BJ (cell line): ENCODE measurements at places on chromosomes 16 and 17.

GRCh38 chr16:67862623-67863583 lies 9.9 kb upstream of the EDC4 start:
- no peak for DNase-seq

DNA sequence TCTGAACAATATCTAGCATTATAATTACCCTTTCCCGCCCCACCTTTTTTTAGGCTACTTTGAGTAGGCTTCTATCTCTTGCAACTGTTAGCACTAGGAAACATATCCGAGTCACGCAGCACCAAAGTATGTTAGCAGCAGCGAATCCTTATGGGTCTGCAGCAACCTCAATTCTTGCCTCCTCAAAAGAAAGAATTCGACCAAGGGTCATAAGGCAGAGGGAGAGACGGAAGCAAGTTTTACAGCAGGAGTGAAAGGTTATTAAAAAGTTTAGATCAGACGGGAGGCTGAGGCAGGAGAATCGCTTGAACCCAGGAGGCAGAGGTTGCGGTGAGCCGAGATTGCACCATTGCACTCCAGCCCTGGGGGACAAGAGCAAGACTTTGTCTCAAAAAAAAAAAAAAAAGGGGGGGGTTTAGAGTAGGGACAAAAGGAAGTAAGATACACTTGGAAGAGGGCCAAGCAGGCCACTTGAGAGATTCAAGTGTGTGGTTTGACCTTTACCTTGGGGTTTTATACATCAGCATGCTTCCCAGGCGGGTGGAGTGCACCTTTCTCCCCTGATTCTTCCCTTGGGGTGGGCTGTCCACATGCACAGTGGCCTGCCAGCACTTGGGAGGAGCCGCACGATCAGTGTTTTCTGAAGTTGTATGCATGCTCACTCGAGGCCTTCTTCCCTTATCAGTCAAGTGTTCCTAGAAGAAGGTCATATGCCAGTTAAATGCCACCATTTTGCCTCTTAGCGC lies 67.7 kb downstream of the HLF start:
- DNase-seq, result no peak

GRCh38 chr17:9218064-9218635 lies 196.8 kb downstream of the NTN1 start:
- DNase-seq, result no peak

DNA sequence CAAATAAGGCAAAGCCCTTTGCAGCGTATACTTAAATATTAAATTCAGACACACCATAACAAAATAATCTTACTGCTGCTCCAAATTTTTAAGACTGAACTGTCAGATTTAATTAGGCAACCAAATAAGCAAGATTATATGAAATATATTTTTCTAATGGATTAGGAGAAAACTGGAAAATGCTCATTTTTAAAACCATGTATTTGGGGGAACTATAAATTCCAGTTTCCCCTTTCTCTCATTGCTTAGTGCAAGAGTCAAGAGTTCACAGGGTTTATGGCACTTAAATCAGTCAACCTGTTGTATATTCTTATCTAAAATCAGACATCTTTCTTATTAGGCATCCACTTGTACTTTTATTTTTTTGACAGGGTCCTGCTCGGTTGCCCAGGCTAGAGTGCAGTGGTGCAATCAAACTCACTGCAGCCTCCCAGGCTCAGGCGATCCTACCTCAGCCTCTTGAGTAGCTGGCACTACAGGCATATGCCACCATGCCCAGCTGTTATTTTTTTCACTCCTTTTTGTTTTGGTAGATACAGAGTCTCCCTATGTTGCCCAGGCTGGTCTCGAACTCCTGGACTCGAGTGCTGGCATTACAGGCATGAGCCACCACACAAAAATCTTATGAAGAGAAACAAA lies 2.1 kb upstream of the KANSL1 start:
- DNase-seq, result no peak

DNA sequence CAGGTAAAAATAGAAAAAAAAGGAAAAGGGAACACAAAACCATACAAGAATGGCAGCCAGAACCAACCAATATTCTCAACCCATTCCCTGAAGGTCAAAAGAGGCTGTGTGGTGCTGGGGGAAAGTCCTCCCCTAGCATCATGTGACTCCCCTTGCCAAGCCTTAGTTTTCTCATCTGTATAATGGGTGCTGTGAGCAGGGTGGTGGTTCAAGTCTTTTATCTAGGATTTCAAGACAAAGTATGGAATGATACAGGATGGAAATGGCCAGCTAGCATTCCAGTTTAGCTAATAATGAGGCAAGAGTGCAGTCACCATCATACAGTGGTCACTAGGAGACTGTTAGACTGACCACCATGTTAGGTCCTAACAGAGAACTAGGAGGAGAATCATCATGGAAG lies 20.7 kb downstream of the PSMB3 start:
- DNase-seq, result no peak

DNA sequence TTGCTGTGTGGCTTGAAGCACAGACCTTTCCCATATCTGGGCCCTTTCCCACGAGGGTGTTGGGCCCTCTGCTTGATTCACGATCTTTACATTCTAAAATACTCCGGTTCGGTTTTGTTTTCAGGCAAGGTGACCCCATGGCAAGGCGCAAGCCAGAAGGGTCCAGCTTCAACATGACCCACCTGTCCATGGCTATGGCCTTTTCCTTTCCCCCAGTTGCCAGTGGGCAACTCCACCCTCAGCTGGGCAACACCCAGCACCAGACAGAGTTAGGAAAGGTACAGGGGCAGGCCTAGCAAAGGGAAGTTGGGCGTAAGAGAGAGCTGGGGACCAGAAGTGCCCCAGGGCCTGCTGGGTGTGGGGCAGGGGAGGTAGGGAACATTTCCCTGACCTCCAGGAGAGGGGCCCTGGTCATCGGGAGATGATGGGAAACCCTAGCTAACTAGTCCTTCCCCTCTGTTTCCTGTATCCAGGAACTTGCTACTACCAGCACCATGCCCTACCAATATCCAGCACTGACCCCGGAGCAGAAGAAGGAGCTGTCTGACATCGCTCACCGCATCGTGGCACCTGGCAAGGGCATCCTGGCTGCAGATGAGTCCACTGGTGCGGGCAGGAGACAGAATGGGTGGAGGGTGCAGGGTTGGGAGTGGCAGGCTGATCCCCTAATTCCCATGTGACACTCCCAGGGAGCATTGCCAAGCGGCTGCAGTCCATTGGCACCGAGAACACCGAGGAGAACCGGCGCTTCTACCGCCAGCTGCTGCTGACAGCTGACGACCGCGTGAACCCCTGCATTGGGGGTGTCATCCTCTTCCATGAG lies 1.4 kb downstream of the ALDOA start:
- DNase-seq, result no peak

DNA sequence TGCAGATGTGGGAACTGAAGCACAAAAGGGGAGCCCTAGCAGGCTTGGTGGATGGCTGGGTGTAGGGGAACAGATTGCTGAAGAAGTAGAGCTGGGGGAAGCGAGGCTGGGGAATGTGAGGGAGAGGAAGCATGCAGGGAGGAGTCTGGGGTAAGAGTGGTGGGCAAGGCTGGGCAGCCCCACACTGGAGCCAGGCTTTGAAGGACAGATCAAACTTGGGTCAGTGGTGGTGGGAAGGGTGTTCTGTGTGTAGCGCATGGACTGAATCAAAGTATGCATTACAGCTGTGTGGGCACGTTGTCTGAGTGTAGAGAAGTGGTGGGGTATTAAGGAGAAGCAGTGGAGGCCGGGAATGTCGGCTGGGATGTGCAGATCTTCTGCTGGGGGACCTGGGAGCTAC lies 116.0 kb downstream of the CYLD start:
- DNase-seq, result no peak

GRCh38 chr17:44768505-44769142 lies 9.8 kb downstream of the ADAM11 start:
- DNase-seq, result no peak

DNA sequence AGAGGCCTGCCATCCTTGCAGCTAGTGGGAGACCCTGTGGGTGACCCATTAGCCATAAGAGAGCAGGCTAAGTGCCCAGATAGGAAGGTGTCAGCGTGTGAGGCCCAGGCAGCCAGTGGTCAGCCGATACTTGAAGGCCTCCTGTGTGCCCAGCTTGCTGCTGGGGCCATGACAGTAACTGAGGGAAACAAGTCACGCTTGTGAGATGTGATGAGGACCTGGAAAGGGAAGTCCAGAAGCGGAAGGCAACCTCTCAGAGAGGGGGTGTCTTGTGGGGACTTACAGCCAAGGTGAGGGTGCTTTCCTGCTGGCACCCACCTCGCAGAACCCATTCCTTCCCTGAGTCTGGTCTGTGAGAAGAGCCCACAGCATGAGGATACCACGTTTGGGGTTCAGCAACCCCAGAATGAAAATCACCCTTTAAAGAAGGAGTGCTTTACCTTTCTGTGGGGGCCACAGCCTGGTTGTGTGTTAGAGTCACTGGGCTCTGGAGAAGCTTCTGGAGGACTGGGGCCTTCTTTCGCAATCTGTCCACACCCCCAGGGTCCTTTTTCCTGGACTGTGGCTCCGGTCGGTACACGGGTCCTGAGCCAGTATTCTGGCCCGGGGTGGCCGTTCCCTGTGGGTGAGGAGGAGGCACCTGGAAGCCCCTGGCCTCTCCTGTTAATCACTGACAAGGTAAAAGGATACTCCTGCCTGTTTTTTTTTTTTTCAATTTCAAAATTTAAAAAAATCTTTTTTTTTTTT lies 53.9 kb downstream of the PLCG2 start:
- DNase-seq, result no peak

GRCh38 chr17:78053777-78054468 lies 74.6 kb downstream of the TMC6 start:
- no peak for DNase-seq

- no peak for DNase-seq
Measured at GRCh38 chr17:17018612-17019429, 23.4 kb upstream of the MPRIP start.

GRCh38 chr16:53955221-53955875 lies 251.4 kb downstream of the FTO start:
- DNase-seq, result no peak

GRCh38 chr17:12992676-12993075 lies 25.2 kb downstream of the ELAC2 start:
- DNase-seq, result no peak

- DNase-seq, result no peak
Measured at GRCh38 chr16:54282202-54282927, 4.2 kb downstream of the IRX3 start.

- DNase-seq, result no peak
Measured at GRCh38 chr17:64276961-64277505, 14.0 kb upstream of the TEX2 start.

DNA sequence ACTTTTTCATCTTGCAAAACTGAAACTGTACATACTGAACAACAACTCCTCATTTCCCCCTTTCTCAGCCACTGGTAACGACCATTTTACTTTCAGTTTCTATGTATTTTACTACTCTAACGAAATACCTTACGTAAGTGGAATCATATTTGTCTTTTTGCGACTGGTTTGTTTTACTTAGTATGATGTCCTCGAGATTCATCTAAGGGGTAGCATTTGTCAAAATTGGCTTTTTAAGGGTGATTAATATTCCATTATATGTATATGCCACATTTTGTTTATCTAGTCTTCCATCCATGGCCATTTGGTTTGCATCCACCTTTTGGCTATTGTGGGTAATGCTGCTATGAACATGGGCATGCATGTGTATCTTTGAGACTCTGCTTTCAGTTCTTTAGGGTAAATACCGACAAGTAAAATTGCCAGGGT lies 10.4 kb downstream of the KPNB1 start:
- no peak for DNase-seq

DNA sequence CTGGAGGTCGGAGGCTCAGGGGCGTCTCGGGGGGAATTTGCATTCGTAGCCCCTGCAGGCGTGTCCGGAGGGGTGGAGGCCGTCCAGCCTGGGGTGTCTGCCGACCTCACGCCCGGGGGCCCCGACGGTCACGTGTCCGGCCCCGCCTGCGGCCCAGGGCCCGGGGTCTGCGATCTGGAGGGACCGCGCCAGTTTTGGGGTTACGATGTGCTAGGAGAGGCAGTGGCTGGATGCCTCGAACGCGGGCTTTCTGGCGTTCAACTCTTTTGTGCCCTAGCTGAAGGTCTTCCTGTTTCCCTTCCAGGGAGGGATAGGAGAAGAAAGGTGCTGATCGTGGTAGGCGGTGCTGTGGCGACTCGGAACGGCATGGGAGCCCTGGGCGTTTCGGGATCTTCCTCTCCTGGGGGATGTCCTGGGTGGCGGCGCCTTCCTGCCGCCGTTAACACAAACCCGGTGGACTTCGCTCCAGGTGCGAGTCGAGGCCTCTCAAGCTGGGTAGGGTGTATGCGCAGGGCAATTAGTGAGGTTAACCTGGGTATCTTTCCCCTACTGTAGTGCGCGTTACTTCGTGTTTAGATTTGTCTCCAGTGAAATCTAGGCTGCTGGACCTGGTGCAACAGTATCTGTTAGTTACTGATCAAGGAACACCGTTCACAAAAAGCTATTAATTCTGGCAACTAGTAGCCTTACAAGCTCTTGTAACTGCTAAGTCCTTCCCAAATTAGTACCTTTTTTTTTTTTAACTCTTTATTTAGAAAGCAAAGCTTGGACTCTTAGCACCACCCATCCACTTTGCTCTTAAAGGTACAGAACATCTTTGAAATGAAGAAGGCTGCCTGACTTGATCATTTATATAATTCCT lies 1.3 kb downstream of the AKAP1 start:
- DNase-seq, result no peak

- no peak for DNase-seq
Measured at GRCh38 chr17:5068236-5068635, 10.0 kb upstream of the ZFP3 start.

- DNase-seq, result no peak
Measured at GRCh38 chr17:45021607-45022287, 29.7 kb downstream of the DCAKD start.

DNA sequence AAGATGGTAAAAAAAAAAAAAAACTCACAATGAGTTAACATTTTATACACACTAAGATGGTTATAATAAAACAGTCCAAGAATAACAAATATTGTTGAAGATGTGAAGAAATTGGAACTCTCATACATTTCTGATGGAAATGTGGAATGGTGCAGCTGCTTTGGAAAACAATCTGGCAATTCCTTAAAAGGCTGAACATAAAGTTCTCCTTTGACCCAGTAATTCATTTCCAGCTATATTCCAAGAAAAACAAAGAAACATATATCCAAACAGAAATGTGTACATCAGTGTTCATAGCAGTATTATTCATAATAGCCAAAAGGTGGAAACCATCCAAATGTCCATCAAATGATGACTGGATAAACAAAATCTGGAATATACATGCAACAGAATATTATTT lies 97.3 kb upstream of the NETO2 start:
- DNase-seq, result no peak

- no peak for DNase-seq
Measured at GRCh38 chr16:2064368-2064945, 16.7 kb downstream of the TSC2 start.

GRCh38 chr16:87273471-87274030 lies 43.6 kb downstream of the C16orf95 start:
- DNase-seq, result no peak
